ENCODE measurements at places on chromosomes 5 and 9.

- no peak for DNase-seq
Measured at GRCh38 chr9:85204176-85204575, 534.6 kb downstream of the NTRK2 start.

DNA sequence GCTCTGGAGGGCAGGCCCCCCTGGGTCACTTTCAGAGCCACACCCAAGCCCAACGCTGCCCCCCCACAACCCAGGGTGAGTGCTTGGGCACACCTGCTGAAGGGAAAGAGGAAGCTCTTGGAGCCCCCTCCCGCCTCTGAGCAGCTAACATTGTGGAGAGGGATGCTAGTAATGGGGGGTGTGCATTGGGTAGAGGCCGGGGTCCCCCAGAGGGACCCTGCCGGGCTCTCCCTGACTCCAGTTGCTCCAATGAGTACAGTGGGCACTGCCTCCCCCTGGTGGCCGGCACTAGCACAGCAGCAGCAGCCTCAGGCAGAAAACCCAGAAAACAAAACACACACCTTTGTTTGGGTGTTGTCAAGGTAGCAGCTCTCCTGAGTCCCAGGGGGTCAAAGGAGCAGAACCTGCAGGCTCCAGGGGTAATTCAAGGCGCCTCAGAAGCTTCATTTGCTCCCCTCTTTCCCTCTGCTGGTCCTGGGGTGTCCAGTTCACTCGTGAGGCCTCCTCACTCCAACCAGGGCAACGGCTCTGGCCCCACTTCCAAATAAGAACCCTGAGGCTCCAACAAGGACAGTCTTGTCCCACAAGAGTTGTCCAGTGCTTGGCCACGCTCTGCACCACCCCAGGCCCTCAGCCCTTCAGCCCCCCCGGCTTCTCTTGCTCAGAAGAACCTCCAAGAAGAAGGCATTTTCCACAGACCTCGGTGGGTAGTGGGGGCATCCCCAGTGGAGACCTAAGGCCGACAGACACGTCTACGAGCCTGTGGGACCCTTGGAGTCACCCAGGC is 16.1 kb downstream of the GBGT1 start:
- DNase-seq, result peak; percentile 92

DNA sequence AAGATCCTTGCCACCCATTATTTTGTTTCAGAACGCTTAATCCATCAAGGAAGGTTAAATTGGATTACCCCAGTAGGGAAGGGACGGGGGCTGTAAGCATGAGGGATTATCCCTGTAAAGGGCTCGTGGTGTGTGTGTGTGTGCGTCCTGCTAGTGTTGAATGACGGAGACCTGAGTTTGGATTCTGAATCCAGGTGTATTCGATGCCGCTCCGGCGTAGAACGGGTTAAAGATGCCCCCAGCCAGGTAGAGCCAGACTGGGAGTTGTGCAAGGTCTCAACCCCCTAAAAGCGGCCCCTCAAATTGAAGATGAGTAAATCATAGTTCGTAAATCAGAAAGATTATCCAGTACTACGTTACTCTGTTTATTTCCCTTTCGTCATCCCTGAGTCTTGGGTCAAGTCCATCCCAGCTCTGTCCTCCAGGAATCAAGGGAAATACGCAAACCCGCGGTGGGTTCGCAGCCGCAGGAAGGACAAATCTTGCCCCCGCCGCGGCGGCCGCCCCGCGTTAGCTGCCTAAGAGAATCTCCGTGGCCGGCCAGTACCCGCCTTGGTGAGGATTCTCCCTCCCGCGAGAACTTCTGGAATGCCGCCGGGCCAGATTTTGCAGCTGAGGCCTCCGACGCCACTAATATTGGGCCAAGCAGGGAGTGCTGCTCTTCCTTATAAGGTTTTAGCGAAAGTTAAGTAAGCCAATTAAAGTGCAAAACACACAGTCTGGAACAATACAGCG is 586 bp upstream of the MTAP start:
- no peak for DNase-seq

DNA sequence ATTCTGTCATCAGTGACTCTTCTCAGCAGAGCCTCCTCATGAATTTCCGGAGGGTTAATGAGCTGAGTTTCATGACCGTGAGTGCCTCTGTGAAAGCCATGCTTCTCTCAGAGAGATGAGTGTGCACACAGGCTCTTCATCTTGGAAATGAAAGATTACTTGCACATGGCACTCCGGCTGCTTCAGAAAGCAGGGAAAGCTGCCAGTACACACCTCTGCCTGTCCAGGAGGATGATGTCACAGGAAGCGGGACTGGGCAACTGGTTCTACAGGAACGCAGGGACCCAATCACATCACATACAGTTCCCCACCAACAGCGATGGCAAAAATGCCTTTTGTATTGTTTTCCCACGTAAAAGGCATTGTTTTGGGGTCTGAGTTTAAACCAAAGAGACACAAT is 286.0 kb upstream of the DAP start:
- DNase-seq, result no peak
